ENCODE measurements at places on chromosomes 12 and 14. TPM values are rescaled to one million over a fixed set of nuclear protein-coding genes. Genes with fewer than 3 reads are reported as not detected.

GRCh38 chr14:20294636-20295035, 11.1 kb downstream of the TTC5 start:
- no peak overlapping the region for H3K4me3 ChIP-seq
- no peaks in the 10 kb centered on the region for H3K27me3 ChIP-seq
- no peak for DNase-seq
- H3K36me3 ChIP-seq, result peaks cover 35% of the 10 kb centered on the region
- H3K27ac ChIP-seq, result no peak overlapping the region

GRCh38 chr12:122659579-122659978, 43.6 kb downstream of the HCAR2 start:
- H3K4me1 ChIP-seq, result no peaks in the 10 kb centered on the region
- H3K27ac ChIP-seq, result no peak overlapping the region
- no peak for DNase-seq

DNA sequence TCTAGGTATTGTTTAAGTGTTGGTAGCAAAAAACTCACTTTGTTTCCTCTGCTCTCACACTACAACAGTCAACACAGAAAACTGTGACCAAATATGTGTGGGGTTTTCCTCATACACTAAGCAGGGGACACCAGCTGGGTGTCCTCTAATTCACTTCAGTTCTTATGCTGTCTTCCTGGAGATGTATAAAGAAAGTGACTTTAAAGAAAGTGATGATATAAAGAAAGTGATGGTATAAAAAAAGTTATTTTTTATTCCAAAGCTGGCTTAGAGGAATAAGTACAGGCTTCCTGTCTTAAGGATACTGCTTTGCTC, 31.4 kb downstream of the TDP1 start:
- no peak overlapping the region for H3K4me3 ChIP-seq
- no peak for DNase-seq
- peaks cover 18% of the 10 kb centered on the region for H3K36me3 ChIP-seq
- H3K27me3 ChIP-seq, result no peaks in the 10 kb centered on the region

GRCh38 chr14:34873589-34874385, 1.4 kb downstream of the BAZ1A start:
- peak overlapping the region; percentile 93 for H3K4me3 ChIP-seq
- DNase-seq, result peak; percentile 83
- H3K27me3 ChIP-seq, result no peaks in the 10 kb centered on the region
- peaks cover 10% of the 10 kb centered on the region for H3K36me3 ChIP-seq
- H3K27ac ChIP-seq, result peak overlapping the region; percentile 95

GRCh38 chr14:94539181-94539580, 22.1 kb upstream of the SERPINA4 start:
- no peak for DNase-seq
- H3K4me3 ChIP-seq, result no peak overlapping the region
- no peaks in the 10 kb centered on the region for H3K27me3 ChIP-seq
- no peak overlapping the region for H3K27ac ChIP-seq

GRCh38 chr14:36553656-36554260, 28.7 kb downstream of the NKX2-8 start:
- no peak overlapping the region for H3K27ac ChIP-seq
- H3K27me3 ChIP-seq, result peaks cover 4% of the 10 kb centered on the region
- H3K36me3 ChIP-seq, result no peaks in the 10 kb centered on the region
- H3K4me1 ChIP-seq, result no peaks in the 10 kb centered on the region
- no peak for DNase-seq

DNA sequence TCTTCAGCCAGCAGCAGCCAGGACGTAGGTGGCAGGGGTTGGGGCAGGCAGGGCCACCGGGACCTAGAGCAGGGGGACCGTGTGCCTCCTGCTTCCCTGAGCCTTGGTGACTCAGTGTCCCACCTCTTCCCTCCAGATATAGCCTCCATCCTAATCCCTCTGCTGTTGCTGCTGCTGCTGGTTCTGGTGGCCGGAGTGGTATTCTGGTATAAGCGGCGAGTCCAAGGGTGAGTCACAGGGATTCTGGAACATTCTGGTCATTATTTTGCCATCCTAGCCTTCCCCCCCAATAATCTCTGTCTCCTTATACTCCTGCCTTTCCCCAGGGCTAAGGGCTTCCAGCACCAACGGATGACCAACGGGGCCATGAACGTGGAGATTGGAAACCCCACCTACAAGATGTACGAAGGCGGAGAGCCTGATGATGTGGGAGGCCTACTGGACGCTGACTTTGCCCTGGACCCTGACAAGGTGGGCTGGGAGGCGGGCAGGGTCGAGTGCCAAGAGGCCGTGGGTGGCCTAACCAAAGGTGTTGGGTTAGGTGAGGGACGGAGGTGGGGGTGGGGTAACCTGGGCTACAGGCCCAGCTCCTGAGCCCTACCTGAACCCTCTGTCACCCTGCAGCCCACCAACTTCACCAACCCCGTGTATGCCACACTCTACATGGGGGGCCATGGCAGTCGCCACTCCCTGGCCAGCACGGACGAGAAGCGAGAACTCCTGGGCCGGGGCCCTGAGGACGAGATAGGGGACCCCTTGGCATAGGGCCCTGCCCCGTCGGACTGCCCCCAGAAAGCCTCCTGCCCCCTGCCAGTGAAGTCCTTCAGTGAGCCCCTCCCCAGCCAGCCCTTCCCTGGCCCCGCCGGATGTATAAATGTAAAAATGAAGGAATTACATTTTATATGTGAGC, 4.5 kb upstream of the NXPH4 start:
- H3K4me3 ChIP-seq, result no peak overlapping the region
- H3K4me1 ChIP-seq, result peaks cover 25% of the 10 kb centered on the region
- no peak for DNase-seq
- no peaks in the 10 kb centered on the region for H3K36me3 ChIP-seq

DNA sequence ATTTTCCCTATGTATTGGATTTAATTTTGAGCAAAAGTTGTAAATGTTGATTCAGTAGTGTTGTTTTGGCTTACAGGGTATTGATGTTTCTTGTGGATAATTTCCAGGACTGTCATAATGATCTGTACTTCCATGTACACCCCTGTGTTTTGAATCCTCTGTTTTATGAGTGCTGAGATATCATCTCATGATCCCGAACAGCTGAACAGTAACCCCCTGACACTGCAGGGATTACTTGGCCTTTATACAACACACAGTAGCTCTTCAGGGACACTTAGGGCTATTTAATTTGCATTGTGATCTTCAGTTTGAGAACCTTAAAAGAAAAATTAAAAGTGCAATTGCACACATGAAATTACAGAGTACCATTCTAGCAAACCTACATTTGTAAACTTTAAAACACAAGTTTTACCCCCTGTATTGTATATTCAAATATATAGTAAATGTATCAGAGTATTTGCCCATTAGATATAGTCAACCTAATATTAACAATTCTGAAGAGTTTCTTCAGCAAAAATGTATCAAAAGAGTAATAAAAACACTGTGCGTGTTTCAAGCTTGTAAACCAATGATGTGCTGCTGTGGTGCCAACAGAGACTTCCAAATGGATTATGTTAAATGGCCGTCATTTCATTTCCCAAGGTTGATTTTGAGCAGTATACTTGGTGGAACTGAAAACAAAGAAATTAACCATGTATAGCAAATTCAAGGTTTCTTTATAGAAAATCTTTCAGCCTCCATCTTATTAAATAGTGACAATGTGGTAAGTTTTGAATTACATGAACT, 27.9 kb upstream of the MYF6 start:
- no peak overlapping the region for H3K4me3 ChIP-seq
- H3K27me3 ChIP-seq, result no peaks in the 10 kb centered on the region
- no peaks in the 10 kb centered on the region for H3K36me3 ChIP-seq
- no peak overlapping the region for H3K27ac ChIP-seq

DNA sequence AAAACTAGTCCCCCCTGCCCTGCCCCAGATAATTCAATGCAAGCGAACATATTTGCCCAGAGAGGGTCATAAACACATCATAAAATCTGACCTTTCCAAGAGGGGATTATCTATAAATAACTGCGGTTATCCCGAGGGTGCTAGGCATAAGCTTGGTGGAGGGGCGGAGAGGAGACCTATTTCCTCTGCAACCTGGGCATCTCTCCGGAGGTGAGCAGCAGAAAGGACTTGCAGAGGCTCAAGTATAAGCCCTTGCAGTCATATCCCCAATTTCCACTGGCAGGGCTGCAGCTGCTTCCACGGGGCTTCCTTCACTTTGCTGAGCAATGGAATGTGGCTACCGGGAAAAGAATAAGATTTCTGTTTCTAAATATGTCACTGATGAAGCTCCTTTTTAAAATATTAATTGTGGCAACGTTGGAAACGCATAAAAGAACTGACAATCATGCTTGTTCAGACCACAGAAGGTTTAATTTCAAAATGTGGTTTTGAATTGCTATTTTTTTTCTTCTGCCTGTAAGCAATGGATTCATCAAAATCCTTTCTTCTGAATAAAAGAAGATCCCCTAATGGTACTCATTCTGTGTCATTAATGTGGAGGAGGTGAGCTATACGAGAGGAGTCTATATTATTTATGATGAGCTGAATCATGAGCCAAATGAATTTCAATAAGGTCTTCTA, 268.9 kb upstream of the ATP2B1 start:
- peaks cover 3% of the 10 kb centered on the region for H3K27me3 ChIP-seq
- H3K36me3 ChIP-seq, result no peaks in the 10 kb centered on the region
- peaks cover 3% of the 10 kb centered on the region for H3K4me1 ChIP-seq

- H3K4me1 ChIP-seq, result no peaks in the 10 kb centered on the region
- no peak for DNase-seq
- H3K4me3 ChIP-seq, result no peak overlapping the region
- H3K27ac ChIP-seq, result no peak overlapping the region
- no peaks in the 10 kb centered on the region for H3K36me3 ChIP-seq
Measured at GRCh38 chr14:26218861-26219260, 379.0 kb downstream of the NOVA1 start.

DNA sequence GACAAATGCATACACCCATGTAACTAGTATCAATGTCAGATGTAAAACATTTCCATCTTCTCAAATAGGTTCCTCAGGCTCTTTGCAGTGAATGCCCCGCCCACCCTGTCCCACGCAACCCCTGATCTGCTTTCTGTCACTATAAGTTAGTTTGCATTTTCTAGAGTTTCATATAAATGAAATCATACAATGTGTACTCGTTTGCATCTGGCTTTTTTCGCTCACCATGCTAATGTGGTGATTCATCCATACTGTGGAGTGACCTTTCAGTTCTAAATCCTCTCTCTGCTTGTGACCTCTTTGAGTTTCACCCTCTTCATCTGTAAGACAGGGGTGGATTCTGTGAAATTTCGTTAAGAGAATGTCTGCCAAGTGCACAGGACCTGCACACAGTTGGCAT, 30.6 kb upstream of the MSI1 start:
- H3K4me3 ChIP-seq, result no peak overlapping the region
- H3K27ac ChIP-seq, result no peak overlapping the region
- H3K36me3 ChIP-seq, result no peaks in the 10 kb centered on the region
- no peak for DNase-seq
- H3K4me1 ChIP-seq, result peaks cover 4% of the 10 kb centered on the region

GRCh38 chr12:2083008-2083407, 30.2 kb downstream of the CACNA1C start:
- no peaks in the 10 kb centered on the region for H3K36me3 ChIP-seq
- no peaks in the 10 kb centered on the region for H3K4me1 ChIP-seq
- no peak overlapping the region for H3K27ac ChIP-seq
- H3K4me3 ChIP-seq, result no peak overlapping the region

- DNase-seq, result no peak
- no peaks in the 10 kb centered on the region for H3K27me3 ChIP-seq
- H3K27ac ChIP-seq, result no peak overlapping the region
- peaks cover 8% of the 10 kb centered on the region for H3K36me3 ChIP-seq
- H3K4me1 ChIP-seq, result peaks cover 9% of the 10 kb centered on the region
Measured at GRCh38 chr12:50580436-50580835, 75.7 kb downstream of the DIP2B start.

DNA sequence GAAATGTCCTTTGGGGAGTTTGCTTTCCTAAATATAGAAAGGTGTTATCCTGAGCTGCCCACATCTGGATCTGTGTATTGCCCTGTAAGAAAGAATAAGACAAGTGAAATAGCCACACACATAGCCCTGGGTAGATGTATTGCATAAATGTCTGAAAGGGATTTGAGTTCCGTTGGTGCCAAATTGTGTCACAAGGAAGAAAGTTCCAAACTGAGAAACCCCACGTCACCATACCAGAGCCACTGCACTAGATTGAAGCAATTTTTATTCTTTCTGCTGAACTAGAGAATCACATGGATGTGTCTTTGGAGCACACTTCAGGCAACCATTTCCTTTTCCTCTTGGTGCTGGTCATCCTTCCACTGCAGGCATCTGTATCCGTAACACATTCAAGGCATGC, 5.0 kb downstream of the RNASE9 start:
- H3K36me3 ChIP-seq, result no peaks in the 10 kb centered on the region
- no peak for DNase-seq
- H3K27me3 ChIP-seq, result peaks cover 11% of the 10 kb centered on the region
- H3K4me1 ChIP-seq, result no peaks in the 10 kb centered on the region
- H3K27ac ChIP-seq, result no peak overlapping the region

DNA sequence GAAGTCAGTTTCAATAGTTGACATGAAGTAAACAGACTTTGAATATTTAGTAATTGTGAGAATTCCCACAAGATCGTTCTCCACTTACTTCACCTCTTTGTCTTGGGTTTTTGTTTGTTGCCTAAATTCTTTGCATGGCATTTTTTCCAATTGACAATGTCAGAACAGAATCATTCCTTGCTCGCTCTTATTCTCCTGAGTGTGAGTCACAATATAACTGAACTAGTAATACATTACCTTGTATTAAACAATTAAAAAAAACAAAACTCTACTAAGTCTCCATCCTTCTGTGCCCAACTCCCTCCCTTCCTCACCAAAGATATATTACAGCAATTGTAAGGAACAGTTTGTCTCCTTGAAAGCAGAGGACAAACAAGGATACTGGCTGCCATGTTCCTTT, 638.8 kb upstream of the NOVA1 start:
- H3K27me3 ChIP-seq, result no peaks in the 10 kb centered on the region
- H3K27ac ChIP-seq, result no peak overlapping the region
- DNase-seq, result no peak
- H3K4me1 ChIP-seq, result no peaks in the 10 kb centered on the region
- H3K36me3 ChIP-seq, result no peaks in the 10 kb centered on the region

GRCh38 chr12:46343118-46343852, 29.3 kb downstream of the SLC38A2 start:
- peaks cover 8% of the 10 kb centered on the region for H3K27me3 ChIP-seq
- no peak overlapping the region for H3K4me3 ChIP-seq
- no peak for DNase-seq
- no peaks in the 10 kb centered on the region for H3K4me1 ChIP-seq

The TAS2R20 gene
- total RNA-seq, result 2.0 TPM

The CEBPE gene
- total RNA-seq, result 2.1 TPM

The STXBP6 gene
- total RNA-seq, result not detected

The TAS2R43 gene
- total RNA-seq, result 0.39 TPM

The RBP5 gene
- total RNA-seq, result 1.3 TPM

The GNG2 gene
- total RNA-seq, result 247 TPM

The DEPDC4 gene
- total RNA-seq, result 2.0 TPM

The RND1 gene
- 4.9 TPM for total RNA-seq

The TAS2R14 gene
- 2.6 TPM for total RNA-seq

All from activated naive CD8-positive, alpha-beta T cell treated with anti-CD3 and anti-CD28 coated beads, Interleukin-2, amount 10 ng/mL, durations not matched to agents 7 days and 5 days (primary cell).